ENCODE measurements at places on chromosomes 5 and 9.

DNA sequence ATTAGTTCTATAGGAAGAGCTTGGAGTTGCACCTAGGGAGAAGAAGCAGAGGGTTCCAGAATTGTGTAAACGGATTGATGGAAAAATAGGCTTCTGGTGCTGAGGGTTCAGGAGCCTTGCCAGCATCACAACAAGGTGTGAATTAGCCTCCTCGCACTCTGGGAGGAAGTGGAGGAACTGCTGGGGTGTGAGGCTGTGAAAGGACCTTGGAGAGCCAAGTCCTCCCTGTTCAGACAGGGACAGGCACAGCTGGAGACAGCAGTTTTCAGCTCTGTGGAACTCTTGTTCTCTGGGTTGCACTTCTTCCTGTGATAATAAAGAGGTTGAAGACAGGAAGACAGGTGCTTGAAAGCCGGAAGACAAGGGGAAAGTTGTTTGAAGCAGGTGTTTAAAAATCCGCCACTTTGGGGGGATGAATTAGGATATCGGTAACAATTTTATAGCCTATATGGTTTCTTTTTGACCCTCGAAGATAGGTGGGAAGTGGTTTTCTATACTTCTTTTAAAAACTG, 22.6 kb downstream of the DAPK1 start:
- no peak for DNase-seq

DNA sequence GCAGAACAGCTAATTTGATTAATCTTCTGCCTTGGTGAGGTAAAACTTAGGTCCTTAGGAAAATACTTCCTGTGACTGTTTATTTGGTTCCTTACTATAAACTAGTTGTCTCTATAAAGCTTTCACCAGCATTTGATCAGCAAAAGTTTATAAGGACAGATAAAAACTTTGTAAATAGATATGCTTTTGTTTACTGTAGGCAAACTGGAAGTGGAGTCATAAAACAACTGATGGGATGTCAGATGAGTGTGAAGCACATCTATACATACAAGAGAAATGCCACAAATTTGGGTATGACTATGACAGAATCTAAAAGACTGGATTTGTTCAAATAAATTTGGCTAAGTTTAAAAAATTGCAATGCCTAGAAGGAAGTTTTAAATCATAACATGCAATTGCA, 5.5 kb downstream of the PTGER4 start:
- no peak for DNase-seq

GRCh38 chr9:116002181-116002580, 151.4 kb upstream of the PAPPA start:
- DNase-seq: no peak

- no peak for DNase-seq
Observed at GRCh38 chr9:79003514-79003913, 568.3 kb upstream of the TLE4 start.

GRCh38 chr5:65262649-65263059, 219.1 kb downstream of the ADAMTS6 start:
- DNase-seq: no peak

- DNase-seq: no peak
Observed at GRCh38 chr5:1323803-1324173, 21.1 kb downstream of the CLPTM1L start.

DNA sequence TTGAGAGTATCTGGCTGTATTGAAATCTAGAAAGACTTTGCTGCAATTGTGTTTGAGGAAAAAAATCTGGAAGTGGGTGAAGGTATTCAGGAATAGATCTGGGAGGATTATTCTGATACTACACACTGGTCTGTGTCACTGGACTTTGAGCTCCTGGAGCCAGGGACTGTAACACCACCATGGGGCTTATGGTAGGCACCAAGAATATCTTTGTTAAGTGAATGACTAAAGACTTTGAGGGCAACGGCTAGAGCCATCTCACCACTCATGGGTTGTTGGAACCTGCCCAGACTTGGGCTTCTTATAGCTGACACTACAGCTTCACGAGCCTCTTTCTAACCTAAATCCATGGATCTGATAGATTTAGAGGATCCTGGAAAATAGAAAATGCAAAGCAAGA, 10.2 kb downstream of the NFX1 start:
- no peak for DNase-seq

- DNase-seq: no peak
Observed at GRCh38 chr9:85392260-85392659, 349.5 kb downstream of the AGTPBP1 start.

DNA sequence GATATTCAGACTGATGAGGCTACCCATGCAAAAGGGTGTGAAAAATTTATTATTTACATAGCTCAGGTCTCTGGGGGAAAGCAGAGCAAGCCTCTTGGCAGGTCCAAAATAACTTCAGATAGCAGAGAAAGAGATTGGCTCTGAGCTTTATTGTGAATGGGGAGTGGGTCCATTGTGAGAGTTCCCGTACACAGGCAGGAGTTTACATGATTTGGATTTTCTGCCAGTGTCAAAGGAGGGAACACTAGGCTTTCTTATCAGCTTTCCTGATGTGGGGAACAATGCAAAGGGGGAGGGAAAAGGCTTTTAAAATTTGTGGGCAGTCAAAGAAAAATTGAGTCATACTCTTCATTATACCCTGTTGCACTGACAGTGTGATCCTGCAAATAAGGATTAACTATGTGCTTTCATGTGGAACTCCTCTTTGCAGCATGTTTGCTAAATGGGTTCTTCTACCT, 615.0 kb upstream of the RIOK2 start:
- no peak for DNase-seq

DNA sequence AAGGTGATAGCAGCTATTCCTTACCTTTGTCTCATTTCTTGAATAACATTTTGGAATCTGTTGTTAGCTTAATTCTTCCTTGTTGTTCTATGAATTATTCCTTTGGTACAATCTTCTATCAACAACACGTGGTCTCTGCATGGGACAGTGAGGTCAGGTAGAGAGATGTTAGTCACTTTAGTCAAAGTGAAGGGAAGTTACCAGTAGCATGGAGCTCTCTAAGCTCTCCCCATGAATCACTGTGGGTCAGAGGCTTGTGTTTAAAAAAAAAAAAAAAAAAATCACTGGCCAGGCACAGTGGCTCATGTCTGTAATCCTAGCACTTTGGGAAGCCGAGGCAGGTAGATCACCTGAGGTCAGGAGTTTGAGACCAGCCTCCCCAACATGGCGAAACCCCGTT, 116.0 kb downstream of the GOLPH3 start:
- DNase-seq: no peak

GRCh38 chr5:93890657-93891056, 149.3 kb upstream of the POU5F2 start:
- no peak for DNase-seq

GRCh38 chr5:132814503-132815294, 1.6 kb downstream of the SOWAHA start:
- no peak for DNase-seq

DNA sequence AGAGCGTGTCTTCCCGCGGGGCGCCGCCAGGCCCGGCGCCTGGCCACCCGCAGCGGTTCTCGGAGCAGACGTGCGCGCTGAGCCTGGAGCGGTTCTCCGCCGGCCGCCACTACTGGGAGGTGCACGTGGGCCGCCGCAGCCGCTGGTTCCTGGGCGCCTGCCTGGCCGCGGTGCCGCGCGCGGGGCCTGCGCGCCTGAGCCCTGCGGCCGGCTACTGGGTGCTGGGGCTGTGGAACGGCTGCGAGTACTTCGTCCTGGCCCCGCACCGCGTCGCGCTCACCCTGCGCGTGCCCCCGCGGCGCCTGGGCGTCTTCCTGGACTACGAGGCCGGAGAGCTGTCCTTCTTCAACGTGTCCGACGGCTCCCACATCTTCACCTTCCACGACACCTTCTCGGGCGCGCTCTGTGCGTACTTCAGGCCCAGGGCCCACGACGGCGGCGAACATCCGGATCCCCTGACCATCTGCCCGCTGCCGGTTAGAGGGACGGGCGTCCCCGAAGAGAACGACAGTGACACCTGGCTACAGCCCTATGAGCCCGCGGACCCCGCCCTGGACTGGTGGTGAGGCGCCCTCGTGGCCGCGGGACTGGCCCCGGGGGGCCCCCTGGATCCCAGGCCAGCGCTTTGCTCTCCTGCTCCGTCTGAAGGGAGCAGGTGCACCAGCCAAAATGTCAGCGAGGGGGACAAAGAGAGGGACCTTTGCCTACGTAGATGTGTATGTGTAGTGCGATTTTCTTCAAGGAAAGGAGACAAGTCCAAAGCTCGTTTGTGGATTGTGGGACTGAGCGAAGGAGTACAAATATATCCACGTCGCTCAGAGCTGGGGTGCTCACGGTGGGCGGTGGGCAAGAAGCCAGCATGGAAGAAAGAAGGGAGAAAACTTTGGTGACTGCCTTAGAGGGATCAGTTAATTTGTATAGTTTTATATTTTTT, 19.5 kb downstream of the BTNL9 start:
- no peak for DNase-seq

GRCh38 chr9:86230858-86231257, 28.6 kb downstream of the C9orf153 start:
- no peak for DNase-seq

GRCh38 chr9:78928625-78929405, 631.9 kb downstream of the PSAT1 start:
- DNase-seq: no peak

DNA sequence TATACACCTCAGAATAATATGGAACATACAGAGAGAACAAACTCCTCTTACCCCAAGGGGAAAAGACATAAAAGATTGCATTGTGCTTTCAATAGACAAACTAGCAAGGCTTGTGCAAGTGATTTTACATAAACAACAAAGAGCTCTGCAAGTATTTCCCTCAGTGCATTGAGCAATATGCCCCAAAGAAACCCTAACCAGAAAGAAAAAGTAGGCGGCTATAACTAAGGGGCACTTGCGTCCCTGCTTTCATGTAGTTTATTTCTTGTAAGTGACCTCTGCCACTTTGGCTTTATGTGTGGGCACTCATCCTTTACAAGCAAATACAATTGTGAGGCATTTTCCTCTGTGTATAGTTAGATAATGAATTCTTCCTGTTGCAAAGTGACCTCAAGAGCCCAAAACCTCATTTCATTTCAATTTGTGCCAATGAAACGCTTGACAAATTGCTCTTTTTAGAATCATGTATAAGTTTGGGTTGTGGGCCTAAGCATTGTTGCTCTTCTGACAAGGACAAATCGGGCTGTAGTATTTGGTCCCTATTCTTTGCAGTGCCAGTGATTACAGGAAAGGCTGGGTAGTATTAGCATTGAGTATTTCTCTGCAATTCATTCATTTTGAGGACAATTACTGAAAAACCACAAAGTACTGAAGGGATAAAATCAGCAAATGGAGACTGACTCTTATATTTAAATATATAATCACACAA, 282.2 kb downstream of the DTWD2 start:
- DNase-seq: no peak

DNA sequence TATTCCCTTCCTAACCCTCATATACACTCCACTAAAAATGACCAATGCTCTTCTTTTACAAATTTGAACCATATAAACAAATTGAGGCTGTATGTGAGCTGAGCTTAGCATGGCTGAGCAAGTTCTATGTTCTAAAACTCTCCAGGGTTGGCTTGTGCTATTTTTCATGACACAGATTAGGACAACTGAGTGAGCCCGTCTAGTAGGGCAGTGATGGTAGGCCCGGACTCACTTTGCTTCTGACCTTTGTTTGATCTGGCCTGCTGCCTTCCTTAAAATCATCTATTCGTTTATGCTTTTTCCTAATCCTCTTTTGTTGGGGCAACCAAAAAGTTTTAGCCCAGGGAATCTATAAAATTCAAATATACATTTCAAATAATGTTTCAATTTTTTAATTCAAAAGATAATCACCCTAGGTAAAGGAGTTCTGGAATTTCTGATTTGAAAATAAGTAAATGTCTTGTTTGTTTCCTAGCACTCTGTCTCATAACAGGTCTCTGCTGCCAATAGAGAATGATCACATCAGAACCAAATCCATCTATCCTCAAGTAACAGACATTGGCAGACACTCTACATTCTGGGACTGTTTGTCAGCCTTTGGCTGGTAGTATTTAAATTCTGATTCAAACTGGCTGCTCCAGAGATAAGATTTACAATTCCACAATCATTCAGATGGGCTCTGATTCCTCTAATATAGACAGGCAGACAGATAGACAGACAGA, 217.0 kb upstream of the TARS1 start:
- no peak for DNase-seq

DNA sequence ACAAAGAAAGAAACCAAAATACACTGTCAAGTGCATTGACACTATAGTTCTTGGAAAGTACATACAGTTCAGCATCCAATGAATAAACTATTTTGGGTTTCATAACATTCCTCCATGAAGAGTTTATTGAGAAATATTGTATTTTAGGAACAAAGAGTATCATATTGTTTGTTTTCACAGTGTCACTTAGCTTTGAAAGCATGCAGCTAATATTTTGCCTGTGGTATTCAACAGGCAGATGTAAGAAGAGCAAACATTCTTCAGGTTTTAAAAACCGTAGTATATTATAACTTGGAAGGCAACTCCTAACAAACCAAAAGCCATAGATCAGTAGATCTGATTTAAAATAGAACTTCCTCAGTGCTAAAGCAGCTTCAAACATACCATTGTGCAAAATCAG, 4.5 kb downstream of the PRELID2 start:
- no peak for DNase-seq

DNA sequence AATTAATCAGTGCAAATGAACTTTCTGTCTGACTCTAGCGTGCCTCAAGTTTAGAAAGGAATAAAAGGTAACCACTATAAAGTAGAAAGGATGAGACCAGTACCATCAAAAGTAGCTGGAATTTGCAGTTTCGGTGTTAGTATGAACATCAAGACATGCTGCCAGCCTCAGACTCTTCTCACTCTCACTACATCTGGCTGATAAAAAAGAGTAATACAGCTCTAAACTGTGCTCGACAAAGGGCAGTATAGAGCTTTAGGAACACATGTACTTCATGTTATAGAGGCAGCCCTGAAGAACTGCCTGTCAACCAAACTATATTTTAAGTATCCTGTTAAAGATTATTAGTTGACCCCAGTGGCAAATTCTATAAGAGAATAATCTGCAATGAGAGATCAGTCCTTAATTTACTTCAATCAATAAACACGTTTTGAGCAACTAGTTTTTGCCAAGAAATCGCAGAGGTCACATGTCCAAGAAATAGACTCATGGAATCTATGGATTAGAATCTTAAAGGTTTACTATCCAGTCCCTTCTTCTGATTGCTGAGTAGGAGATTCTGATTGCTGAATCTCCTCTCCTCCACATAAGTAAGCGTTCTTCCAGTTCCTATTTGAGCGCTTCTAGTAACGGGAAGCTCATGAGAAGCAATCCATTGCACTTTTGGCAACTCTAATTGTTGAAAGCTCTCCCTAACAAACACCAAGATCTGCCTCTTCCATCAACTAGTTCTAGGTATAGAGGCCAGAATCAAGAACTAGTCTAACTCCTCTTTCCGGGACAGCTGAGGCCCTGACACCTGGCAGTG, 941 bp downstream of the XPA start:
- DNase-seq: no peak

DNA sequence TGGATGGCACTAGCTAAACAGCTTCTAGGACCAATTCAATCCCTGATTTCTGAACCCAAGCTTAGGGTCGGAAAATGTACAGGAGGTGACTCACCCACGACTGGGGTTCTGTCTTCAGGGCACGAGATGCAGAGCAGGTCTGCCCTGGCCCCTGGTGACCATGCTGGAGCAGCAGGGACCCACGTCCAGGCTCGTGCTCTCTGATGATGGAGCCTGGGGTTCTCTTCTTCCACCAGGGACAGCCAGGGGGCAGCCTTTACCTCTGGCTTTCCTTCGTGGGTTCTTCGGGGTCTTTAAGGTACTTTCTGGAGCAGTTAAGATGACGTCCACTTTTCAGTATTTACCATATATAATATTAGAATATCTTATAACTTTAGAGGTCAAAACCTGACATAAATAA, 2.1 kb downstream of the CFAP77 start:
- DNase-seq: no peak
